Panc1 (cell line): ENCODE measurements at places on chromosomes 12 and 14. TPM values are rescaled to one million over a fixed set of nuclear protein-coding genes. Genes with fewer than 3 reads are reported as not detected.

Gene LYZ
- total RNA-seq: 1.1 TPM

Gene TC2N
- 0.49 TPM for total RNA-seq

GRCh38 chr12:88247241-88247643 is 105.1 kb downstream of the TMTC3 start:
- DNase-seq: no peak

GRCh38 chr12:110247340-110248095 is 33.5 kb upstream of the ATP2A2 start:
- DNase-seq: no peak

DNA sequence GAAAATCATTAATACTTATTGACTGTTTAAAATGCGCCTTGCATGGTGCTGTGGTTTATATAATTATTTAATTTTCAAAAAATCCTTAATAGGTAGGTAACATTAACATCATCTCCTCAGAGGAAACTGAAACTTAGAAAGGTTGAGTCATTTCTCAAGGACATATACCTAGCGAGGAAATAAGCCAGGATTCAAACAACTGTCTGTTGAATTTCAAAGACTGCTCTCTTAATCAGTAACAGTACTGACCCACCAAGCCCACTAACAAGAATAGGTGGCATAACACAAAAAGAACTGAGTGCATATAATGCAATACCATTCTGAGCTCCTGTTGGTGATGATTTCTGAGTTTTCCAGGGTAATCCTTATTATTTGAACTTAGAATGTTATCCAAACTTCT is 174.3 kb downstream of the SOX5 start:
- DNase-seq: no peak

DNA sequence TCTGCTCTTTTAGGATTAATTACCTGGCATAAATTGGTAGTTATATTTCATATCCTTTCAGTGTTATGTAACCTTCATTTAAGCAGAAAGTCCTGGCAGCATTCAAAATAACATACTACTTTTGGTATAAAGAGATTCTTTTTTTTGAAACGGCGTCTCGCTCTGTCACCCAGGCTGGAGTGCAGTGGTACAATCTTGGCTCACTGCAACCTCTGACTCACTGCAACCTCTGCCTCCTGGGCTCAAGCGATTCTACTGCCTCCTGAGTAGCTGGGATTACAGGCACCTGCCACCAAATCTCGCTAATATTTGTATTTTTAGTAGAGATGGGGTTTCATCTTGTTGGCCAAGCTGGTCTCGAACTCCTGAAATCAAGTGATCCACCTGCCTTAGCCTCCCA is 9.2 kb downstream of the KTN1 start:
- no peak for DNase-seq

- no peak for DNase-seq
These were observed 484.8 kb downstream of the EGLN3 start for GRCh38 chr14:33465846-33466700.

DNA sequence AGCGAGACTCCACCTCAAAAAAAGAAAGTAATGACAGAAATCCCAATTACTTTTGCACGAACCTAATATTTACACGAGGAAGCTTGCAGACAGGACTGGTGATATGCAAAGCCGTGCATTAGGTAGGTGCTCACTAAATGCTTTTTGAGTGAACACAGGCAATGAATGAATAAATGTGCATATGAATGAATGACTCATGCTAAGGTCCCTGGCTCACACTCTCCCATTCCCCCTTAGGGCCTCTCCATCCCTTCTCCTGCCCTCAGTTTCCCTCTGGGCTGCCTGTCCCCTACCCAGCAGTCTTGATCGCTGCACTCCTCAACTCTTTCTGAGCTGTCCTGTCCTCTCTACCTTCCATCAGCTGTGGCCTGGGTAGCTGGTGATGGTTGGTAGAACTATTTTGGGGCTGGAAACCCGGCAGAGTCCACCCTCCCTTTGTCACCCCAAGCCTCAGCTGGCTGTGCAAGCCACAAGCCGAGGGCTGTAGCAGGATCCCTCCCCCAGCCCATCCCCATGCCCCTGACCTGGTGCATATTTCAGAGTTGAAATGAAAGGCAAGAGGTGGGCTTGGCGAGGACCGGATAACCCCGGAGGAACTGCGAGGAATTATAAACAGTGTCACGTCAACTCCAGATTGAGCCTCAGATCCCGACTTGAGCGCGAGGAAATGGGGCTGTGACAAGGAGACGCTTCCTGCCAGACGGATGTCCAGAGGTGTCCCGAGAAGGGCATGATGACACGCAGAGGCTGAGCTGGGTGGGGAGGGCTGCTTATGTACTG is 191.7 kb upstream of the GSC start:
- DNase-seq: no peak

- DNase-seq: peak; percentile 27
These were observed 37.8 kb downstream of the MYO1H start for GRCh38 chr12:109385339-109386058.

GRCh38 chr14:104721505-104722431 is 2.3 kb upstream of the ADSS1 start:
- DNase-seq: no peak

- DNase-seq: no peak
These were observed 816.2 kb downstream of the DIO2 start for GRCh38 chr14:79395061-79395460.

DNA sequence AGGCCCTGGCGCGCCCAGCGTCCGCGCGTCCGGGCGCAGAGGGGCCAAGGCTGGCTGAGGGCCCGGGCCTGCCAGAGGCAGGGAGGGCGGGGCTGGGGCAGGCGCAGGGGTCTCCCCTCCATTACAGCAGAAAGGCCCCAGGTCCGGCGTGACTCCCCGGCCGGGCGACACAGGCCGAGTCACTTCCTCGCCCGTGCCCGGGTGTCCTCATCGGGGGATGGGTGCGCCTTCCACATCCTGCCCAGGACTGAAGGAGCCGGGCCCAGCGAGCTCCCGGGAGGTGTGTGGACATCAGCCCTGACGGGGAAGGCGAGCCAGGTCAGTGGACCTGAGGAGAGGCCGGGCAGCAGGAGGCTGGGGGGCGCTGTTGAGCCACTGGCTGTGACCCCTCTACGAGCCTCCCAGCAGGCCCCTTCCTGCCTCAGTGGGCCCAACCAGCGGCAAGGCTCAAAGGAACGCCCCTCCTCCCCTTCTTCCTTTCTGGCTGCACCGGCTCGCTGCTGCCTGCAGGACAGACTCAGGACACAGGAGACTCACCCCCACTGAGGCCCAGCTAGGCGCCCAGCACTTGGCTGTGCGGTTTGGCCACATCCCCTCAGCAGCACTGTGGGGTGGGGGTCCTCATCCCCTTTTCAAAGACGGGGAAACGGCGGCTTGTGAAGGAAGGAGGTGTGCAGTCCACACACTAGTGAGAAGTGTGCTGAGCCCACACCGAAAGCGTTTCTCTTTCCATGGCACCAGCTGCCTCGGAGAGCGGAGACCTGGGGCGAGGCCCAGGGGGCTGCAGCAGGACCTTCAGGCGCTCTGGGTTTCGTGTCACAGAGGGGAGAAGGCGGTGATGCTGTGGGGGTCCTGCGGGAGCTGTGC is 606 bp downstream of the TNFAIP2 start:
- DNase-seq: no peak

DNA sequence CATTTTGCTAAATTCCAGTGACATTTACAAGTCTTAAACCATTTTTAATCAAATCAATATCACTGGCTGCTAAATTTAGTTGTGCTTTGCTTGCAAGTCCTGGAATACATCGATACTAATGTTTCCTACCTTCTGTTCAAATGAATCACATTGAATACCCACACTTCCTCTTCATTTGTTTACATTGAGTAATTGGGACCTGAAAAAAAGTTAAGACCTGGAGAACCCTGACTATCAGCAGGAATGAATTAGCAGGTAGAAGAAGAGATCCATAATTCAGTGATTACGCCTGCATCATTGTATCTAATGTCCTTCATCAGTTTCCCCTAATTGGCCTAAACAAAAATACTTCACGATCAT is 369.3 kb downstream of the ETNK1 start:
- no peak for DNase-seq

Gene SOX5
- 0.23 TPM for total RNA-seq

- no peak for DNase-seq
These were observed 67.6 kb upstream of the TTC7B start for GRCh38 chr14:90883782-90884181.

Gene OR6C1
- not detected for total RNA-seq

DNA sequence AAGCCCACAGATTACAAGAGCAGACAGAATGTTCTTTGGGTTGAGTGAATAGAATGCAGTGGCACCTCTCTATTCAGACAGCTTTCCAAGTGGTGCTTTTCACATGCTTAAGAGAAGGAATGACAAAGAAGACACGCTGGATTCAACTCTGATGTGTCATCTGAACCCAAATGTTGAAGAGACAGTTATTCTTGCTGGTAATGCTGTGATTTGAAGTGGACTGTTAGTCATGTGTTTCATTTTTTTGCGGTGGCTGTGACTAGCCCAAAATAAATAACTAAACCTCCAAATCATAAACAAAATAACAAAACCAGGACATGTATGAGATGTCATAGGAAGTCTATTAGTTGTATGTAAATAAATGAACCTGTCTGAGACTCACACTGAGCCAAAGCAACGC is 391.8 kb upstream of the PRICKLE1 start:
- no peak for DNase-seq

- DNase-seq: peak; percentile 64
These were observed 419 bp upstream of the ATXN7L3B start for GRCh38 chr12:74537126-74537706.

DNA sequence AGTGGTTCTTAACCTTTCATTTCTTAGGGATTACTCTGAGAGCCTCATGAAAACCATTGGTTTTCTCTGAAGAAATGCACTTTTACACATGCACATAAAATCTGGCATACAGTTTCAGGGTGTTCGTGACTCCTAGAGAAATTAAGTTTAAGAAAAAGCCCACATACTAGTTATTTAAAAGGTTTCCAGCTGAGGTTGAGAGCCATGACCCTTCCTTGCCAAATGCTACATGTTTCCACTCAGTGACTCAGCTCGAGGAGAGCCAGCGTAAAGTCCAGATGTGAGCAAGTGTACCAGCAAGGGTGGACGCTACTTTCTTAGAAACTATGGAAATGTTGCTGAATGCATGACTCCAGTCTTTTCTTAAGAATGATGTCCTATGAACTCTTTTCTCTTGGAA is 42.7 kb upstream of the FLRT2 start:
- no peak for DNase-seq

Gene SDSL
- 5.8 TPM for total RNA-seq

- DNase-seq: no peak
These were observed 35.5 kb upstream of the ALX1 start for GRCh38 chr12:85244561-85244960.

Gene ZNF605
- total RNA-seq: 20.6 TPM

- DNase-seq: no peak
These were observed 1002.5 kb downstream of the AACS start for GRCh38 chr12:126067626-126068329.

Gene RPL10L
- total RNA-seq: not detected

Gene EPYC
- total RNA-seq: not detected

Gene TPPP2
- total RNA-seq: not detected

Gene TTC5
- 10.0 TPM for total RNA-seq

Gene EML5
- 0.10 TPM for total RNA-seq

- DNase-seq: no peak
These were observed 24.6 kb downstream of the ZFP36L1 start for GRCh38 chr14:68768316-68768715.

DNA sequence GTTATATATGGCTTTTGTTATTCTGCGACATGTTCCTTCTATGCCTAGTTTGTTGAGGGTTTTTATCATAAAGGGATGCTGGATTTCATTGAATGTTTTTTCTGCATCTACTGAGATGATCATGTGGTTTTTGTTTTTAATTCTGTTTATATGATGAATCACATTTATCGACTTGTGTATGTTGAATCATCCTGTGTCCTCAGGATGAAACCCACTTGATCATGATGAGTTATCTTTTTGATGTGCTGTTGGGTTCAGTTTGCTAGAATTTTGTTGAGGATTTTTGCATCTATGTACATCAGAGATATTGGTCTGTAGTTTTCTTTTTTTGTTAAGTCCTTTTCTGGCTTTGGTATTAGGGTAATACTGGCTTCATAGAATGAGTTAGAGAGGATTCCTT is 291.2 kb downstream of the AKAP6 start:
- no peak for DNase-seq

DNA sequence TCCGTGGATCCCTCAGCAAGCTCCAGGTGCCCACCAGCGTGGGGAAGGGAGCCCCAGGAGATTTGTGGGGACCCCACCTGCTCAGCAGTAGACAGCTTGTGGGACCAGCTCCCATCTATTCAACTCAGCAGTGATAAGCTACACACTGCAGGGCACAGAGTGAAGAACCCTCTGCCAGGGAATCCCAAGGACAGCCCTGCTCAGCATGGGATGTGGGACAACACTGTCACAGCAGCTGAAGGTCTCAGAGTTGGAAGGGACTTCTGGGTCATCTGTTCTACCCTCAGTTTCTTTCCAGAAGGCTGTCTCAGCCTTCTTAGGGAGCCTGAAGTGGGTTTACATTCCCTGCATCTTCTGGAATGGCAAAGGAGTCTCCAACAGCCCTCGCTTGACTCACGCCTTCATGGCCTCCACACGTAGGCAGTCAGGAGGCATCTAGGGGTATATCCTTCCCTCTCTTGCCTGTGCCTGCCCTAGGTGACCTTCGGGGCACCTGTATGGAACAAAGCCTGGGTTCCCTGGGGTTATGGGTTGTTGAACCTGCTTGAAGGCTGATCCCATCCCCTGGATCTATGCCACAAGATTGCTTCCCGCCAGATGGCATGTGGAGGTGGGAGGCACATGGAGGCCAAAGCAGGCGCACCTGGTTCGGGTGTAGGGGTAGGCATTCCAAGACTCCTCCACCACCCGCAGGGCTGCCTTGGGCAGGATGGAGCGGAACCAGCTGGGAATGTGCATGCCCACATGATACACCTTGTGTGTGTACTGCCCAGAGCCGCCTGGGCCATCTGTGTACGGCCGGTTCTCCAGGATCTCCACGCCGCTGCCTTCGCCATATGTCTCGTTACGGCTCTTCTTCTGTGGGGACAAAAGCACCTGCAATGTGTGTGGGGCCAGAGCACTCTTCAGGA is 33.0 kb downstream of the ARL6IP4 start:
- DNase-seq: no peak

DNA sequence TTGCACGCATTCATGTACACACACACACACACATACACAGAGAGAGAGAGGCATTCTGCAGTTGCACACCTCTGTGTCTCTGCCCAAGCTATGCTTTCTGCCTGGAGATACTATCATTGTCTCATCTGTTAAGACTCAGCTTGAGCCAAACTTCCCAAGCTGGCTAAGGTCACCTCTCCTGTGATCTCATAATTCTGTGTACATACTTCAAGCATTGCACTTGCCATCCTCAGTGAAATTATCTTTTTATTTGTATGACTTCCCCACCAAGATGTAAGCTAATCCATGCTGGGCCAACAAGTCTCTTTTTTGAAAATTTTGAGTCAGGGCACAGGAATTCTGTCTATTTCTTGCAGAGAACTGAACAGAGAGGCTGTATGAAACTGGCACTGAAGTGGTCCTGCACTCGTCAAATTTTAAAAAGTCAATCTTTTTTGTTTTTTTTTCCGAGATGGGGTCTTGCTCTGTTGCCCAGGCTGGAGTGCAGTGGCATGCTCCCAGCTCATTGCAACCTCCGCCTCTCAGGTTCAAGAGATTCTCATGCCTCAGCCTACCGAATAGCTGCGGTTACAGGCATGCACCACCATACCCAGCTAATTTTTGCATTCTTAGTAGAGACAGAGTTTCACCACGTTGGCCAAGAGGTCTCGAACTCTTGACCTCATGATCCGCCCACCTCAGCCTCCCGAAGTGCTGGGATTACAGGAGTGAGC is 44.3 kb downstream of the TMTC1 start:
- DNase-seq: no peak

Gene ETFBKMT
- 1.5 TPM for total RNA-seq

Gene KNTC1
- total RNA-seq: 53.9 TPM

GRCh38 chr14:99896361-99896760 is 103.1 kb downstream of the EML1 start:
- no peak for DNase-seq
